Effector memory CD4-positive, alpha-beta T cell (primary cell): ENCODE measurements at places on chromosomes 3 and 15.

GRCh38 chr15:57111002-57111401 lies 192.6 kb downstream of the TCF12 start:
- no peak for DNase-seq

- no peak for DNase-seq
Observed at GRCh38 chr3:23159929-23160328, 43.2 kb upstream of the UBE2E2 start.

GRCh38 chr15:70430069-70430468 lies 332.4 kb upstream of the TLE3 start:
- no peak for DNase-seq

DNA sequence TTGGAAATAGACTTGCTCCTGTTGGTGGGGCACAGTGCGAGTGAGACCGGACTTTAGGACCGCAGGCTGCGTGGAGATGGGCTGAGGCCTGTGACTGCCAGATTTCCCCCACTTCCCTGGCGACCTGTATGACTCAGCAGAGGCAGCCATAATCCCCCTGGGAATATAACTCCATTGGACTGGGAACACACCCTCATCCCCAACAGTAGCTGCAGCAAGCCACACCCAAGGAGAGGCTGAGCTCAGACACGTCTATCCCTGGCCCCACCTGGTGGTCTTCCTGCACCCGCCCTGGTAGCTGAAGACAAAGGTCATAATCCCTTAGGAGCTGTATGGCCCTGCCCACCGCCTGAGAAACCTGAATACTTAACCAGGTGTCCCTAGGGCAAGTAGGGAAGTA lies 42.6 kb downstream of the DZIP1L start:
- no peak for DNase-seq

DNA sequence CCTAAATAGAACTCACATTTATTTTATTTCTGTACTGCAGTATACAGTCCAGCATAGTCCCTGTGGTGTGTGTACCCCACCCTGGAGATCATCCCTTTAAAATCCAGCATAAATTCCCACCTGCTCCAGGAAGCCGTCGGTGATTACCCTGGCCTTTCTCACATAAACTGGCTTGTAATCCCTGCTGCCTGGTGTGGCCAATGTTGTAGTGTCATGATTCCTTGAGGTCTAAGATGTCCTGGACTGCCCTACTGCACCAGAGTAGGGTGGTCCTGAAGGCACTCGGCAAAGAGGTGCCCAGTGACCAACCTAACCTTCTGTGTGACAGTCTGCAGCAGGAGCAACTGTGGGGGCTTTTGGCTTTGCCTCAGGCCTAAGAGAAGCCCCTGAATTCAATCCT lies 58.9 kb downstream of the ITGA11 start:
- DNase-seq, result no peak

DNA sequence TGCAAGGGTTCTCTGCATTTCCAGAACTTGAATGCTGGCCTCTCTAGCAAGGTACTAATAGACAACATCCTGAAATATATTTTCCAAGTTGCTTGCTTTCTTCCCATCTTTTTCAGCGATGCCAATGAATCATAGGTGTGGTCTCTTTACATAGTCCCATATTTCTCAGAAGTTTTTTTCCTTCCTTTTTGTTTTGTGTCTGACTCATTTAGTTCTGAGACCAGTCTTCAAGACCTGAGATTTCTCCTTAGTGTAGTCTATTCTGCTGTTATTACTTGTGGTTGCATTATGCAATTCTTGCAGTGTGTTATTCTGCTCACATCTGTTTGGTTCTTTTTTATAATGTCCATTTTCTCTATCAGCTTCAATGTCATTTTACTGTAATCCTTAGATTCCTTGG lies 1265.0 kb upstream of the ALCAM start:
- DNase-seq, result no peak

- no peak for DNase-seq
Observed at GRCh38 chr3:120475722-120476377, 25.1 kb upstream of the FSTL1 start.

- DNase-seq, result no peak
Observed at GRCh38 chr15:27201425-27201824, 230.4 kb downstream of the GABRG3 start.

DNA sequence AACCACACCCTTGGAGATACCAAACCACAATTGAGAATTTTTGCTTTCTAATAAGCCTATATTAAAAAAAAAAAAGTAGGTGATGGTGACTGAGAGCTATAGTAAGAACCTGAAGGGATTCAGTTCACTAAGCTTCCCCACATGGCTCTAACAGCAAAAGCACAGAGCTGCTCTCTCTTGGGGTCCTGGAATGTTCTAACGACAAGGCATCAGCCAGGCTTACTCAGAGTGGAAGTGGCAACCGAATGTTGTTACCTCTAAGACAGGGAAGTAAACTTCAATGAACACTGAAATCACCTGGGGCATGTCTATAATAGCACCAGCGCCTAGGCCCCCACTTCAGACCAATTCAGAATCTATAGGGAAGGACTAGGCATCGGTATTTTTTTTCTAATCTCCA lies 397.7 kb downstream of the MAGI1 start:
- no peak for DNase-seq

DNA sequence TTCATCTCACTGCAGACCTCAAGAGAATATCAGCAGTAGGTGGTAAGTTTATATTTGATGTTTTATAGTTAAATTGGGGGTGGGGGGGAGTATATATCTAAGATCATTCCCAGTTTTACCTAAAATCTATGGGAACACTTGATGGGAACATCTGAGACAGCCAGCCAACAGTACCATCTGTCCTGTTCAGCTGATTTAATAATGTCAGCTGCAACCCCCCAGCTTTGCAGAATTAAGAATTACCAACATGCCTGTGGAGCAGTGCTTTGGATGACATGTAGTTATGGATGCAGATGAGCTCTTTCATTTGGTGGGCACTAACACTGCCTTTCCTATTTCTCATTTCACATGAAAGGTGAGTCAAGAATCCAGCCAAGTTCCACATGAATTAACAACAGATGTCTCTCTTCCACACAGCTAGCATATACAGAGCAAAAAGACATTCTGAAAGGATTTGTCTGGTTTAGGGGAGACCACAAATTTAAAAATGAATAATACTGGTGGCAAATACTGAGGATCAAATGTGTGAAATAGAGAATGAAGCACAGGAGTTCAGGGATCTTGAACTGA lies 76.2 kb downstream of the SETD5 start:
- DNase-seq, result no peak

- DNase-seq, result no peak
Observed at GRCh38 chr3:43699864-43700263, 9.1 kb downstream of the ABHD5 start.

- no peak for DNase-seq
Observed at GRCh38 chr3:76888856-76889255, 151.0 kb upstream of the ROBO2 start.

- DNase-seq, result no peak
Observed at GRCh38 chr3:79019137-79019923, 748.5 kb downstream of the ROBO1 start.

DNA sequence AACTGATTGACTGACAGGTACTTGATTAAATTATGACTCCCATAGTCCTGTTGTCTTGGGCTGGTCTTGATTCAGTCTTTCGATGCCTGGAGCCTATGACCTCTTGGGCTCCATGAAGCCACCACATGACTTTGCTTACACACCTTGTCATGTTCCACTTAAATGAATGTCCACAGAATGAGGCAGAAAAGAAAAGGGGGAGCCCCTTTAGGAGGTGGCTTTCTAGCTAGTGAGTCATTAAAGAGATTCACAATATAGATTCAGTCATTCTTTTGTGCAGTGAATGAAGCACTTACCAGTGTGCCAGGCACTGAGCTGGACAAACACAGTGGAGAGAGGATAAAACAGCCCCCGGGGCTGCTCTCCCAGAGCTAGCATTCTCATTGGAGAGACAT lies 17.1 kb downstream of the VIPR1 start:
- no peak for DNase-seq

DNA sequence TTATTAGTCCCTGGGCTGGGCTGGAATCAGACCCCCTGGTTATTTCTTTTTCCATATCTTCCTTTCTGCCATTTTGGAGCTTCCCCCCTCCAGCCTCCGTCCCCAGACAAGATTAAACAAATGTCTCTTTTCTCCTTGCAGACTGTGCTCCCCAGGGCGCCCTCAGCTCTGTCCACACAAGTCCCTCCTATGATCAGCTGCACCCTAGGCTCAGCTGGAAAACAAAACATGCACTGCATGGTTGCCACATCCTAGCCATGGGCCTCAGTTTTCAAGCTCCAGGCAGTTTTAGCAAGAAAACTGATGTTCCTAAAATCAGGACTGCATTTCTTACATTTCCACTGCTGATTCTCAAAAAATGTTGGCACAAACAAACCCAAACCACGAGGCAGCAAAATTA lies 23.5 kb upstream of the RFTN1 start:
- DNase-seq, result no peak

DNA sequence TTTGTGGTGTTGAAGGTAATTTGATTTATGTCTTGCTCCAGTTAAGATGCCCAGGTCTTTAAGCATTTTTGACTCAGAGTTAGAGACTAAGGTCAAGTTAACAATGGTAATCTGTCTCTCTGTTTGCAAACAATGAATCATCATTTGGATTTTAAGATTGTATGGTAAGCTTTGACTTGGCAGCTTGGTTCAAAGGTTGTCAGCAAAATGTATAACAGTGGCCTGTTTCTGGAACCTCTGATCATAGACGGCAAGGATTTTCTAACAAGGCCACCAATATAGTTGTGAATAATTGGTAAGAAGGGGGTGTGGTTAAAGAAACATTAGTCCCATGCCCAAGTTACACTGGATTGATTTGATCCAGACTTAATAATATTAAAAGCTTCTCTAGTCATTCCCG lies 775.2 kb upstream of the GOLIM4 start:
- no peak for DNase-seq

GRCh38 chr3:106103383-106103782 lies 234.6 kb upstream of the CBLB start:
- no peak for DNase-seq

DNA sequence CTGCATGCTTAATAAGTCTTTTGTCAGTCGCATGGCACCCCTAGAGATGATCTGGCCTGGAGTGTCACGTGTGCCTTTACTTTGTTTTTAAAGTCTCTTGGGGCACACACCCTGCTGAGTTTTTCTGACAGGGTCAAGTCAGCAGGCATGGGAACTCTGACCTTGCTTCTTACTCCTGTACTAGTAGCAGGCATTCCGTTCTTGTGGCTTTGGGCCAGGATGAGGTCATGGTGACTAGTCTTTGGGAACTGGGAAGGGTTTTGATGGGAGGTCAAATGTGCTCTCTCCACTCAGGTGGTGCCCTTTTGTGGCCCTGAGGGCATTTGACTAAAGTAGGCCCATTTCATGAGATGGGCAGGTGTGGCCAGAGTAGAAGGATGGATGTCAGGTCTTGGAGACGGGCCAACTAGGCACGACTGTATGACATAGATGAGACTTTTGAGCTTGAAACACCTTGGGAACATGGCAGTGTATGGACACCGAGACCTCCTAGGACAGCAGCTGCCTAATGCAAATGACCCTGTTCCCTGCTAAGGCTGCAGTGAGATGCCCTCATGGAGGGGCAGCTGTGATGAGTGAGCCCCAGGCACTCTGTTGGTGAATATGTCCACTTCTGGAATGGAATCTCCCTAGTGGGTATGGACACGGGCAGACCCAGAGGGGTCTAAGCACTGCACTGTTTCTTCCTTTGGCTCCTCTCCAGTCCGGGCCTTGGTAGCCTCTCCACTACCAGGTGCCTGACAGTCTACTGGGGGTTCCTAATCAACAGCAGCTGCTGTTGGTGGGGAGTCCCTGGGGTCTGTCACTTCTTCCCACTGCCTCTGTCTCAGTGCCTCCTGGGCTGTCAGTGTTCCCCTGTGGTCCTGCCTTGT lies 16.4 kb downstream of the SRPRB start:
- no peak for DNase-seq

DNA sequence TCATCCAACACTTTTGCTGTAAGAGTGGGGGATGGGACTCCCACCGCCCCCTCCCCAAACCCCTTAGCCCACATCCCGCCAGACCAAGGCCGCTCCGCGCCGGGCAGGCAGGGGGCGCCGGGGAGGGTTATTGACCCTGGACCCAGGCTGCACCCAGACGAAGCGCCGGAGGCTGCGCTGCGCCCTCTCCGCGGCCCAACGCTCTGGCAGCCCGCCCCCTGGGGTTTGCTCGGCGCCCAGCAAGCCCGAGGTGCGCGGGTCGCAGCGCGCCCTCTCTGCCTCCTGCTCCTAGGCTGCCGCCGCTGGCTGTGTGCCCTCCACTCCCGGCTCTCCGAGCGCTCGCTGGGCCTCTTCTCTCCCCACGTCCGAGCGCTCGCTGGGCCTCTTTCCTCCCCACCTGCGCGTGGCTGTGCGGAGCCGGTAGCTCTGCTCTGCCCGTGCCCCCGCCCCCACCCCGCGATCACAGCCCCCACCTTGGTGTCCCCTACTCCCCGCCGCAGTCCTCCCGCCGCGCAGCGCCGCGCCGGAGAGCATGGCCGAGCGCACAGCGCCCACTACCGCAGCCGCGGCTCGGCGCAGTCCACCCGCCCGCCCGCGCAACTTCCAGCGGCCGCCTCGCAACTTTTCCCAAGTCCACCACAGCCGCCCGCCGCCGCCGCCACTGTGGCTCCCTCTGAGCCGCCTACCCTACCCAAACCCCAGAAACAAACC lies 1.2 kb downstream of the MECOM start:
- no peak for DNase-seq

- DNase-seq, result no peak
Observed at GRCh38 chr3:49157289-49157688, 8.8 kb downstream of the CCDC71 start.

- DNase-seq, result no peak
Observed at GRCh38 chr15:43524254-43524845, 6.9 kb downstream of the MAP1A start.

DNA sequence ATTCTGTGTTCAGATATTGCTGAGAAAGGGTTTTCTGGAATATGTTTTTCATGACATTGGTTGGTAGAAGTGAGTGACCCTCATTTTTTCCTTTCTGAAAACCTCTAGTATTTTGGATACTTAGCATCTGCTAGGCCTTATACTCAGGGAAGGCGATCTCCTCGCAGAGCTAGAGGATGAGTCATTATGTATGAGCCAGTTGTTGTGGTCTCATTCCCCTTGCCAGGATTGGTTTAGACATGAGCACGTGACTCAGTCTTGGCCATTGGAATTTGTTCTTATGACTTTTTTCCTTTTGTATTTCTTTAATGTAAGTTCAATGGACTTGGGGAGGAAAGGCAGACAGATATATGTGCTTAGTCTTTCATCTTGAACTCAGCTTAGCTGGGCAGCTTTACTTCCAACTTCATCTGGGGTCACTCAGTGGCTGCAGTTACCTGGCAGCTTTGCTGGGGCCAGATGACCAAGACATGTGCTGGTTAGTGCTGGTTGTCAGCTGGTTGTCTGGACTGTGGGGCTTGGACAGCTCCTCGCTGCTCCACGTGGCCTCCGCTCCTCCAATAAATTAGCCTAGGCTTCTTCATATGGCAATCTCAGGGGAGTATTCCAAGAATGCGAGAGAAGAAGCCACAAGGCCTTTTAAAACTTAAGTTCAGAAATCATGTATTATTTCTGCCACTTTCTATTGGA lies 207.5 kb downstream of the IL20RB start:
- no peak for DNase-seq

DNA sequence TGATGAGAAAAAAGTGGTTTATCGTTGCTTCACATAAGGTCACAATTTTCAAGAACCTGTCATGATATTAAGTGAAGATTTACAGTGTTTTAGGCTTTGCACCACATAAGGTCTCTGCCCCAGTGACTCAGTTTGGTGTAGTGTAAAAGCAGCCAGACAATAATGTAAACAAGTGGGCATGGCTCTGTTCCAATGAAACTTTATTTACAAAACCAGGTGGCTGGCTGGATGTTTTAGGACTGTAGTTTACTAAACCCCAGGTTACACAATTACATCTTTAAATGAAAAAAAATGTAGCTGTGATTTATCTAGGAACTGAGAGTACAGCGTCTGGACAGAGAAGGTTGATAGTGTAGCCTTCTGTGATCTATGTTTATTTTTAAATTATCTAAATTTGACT lies 9.7 kb upstream of the FBXL22 start:
- no peak for DNase-seq
